Cardiac septum (tissue), 1 donor: ENCODE measurements at places on chromosomes 7 and 10. TPM values are rescaled to one million over a fixed set of nuclear protein-coding genes. Genes with fewer than 3 reads are reported as not detected.

DNA sequence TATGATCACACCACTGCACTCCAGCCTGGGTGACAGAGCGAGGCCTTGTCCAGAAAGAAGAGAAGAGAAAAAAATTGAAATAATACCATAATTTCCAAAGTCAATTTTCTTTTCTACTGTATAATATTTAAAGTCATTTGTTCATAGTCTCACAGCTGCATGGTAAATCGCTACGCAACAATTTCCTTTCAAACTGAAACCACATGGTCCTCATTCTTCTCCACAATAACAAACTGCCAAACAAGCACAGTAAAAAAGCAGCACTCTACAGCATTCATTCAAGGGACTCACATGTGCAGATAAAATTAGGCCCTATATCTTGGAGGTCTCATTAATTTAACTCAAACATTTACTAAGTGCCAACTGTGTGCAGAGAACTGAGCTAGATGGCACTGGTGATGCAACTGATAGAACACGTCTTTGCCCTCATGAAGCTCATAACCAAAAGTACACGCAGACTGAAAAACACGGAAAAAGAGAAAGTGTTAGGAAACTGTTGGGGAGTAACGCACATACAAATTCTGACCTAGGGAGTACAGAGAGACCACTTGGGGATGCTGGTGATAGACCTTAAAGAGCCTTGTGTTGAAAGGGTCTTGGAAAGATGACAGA lies 68.4 kb upstream of the SRRM3 start:
- DNase-seq = no peak

GRCh38 chr7:108815815-108816214 lies 246.1 kb downstream of the DNAJB9 start:
- DNase-seq = no peak

DNA sequence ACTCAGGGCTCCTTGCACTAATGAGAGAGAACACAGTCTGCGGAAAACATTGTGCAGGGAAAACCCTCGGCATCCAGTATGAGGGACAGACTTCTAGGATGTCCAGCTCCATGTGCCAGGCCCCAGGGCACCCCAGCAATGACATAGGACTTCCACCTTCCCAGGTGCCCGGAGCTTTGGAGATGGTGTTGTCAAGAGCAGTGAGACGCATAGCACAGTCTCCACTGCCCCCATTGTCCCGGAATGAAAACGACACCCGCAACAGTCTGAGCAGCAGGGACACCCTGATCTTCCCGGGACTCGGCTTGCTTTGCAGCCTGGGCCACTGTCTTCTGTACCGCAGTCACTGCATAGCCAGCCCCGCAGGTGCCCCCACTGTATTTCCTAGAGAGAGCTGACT lies 339.2 kb upstream of the ADARB2 start:
- no peak for DNase-seq

- no peak for DNase-seq
These were observed 99.7 kb downstream of the ELMO1 start for GRCh38 chr7:37348982-37349381.

Gene EFCAB10
- not detected for total RNA-seq

- no peak for DNase-seq
These were observed 406.5 kb downstream of the PLXNA4 start for GRCh38 chr7:132169730-132170129.

DNA sequence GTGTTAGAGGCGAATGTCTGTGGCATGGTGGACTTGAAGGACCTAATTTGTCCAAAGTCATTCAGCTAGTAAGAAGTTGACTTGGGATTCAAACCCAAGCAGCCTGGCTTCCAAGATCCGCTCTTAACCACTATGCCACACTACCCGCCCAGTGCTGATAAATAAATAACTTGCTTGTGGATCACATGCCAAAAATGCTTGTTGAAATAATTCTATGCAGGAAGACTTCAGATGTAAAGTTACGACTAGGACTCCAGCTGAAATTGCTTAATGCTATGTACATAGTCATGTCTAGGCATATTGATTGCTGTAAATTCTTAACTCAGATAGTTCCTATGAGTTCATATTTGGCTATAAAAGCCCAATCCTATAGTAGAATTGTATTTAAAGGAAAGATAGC lies 76.0 kb downstream of the PLXDC2 start:
- no peak for DNase-seq

GRCh38 chr7:29917641-29918040 lies 72.0 kb downstream of the SCRN1 start:
- no peak for DNase-seq

Gene NPSR1
- total RNA-seq = not detected

Gene UPK3B
- 0.38 TPM for total RNA-seq

DNA sequence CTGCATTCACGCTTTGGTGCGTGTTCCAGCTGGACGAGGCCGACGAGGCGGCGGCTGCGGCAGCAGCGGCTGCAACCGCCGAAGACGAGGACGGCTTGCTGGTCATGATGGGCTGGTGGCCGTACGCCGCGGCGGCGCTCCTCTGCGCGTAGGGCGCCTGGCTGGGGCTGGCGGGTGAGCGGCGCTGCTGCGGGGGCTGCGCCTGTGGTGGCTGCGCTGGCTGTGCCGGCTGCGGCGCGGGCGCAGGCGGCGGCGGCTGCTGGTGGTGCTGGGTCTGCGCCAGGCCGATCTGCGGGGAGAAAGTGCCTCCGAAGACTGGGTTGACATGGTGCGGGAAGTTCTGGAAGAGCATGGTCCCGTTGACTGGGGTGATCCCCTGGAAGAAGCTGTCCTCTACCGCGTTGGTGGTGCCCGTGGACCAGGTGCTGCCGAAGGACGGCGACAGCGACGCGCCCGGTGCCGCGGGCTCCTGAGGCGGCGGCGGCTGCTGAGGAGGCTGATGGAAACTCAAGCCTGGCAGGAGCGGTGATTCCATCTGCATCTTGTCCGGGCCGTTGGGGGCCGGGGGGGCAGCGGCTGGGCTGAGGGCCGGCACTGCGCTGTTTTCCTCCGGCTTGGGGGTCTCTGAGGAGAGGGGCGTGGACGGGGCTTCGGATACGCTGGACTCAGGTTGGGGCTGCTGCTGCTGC lies 51.1 kb downstream of the CPEB3 start:
- DNase-seq = peak; percentile 80

GRCh38 chr10:27525819-27526218 lies 21.7 kb downstream of the RAB18 start:
- DNase-seq = no peak

GRCh38 chr7:143012409-143012808 lies 14.5 kb downstream of the OR9A2 start:
- no peak for DNase-seq

GRCh38 chr7:122887198-122887597 lies 938 bp upstream of the CADPS2 start:
- DNase-seq = peak; percentile 77

DNA sequence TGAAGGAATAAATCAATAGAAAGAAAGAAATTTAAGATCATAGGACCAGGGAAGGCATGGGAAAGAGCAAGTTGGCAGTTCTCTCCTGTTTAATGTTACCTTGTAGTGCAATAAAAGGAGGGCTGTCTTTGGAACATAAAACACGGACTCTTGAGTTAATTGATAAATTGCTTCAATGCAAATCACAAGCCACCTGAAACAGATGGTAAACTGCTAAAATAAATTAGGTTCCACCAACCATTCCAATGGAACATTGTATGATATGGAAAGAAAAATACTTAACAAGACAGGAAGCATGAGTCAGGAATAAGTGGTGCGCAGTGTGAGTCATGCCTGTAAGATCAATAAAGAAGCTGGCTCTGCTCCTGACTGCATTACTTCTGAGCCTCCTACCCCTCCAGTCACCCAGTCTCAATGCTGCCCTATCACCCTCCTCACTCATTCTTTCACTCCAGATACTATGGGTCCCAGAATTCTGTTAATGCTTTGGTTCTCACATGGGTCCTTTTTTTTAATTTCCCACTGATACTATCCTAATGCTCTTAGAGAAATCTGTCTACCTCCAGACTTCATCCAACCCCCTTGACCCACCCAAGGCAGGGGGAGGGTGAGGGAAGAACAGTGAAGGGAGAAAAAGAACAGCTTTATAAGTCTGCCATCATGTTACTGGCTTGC lies 78.9 kb downstream of the LRRC17 start:
- no peak for DNase-seq

Gene SDK1
- total RNA-seq = 0.32 TPM

DNA sequence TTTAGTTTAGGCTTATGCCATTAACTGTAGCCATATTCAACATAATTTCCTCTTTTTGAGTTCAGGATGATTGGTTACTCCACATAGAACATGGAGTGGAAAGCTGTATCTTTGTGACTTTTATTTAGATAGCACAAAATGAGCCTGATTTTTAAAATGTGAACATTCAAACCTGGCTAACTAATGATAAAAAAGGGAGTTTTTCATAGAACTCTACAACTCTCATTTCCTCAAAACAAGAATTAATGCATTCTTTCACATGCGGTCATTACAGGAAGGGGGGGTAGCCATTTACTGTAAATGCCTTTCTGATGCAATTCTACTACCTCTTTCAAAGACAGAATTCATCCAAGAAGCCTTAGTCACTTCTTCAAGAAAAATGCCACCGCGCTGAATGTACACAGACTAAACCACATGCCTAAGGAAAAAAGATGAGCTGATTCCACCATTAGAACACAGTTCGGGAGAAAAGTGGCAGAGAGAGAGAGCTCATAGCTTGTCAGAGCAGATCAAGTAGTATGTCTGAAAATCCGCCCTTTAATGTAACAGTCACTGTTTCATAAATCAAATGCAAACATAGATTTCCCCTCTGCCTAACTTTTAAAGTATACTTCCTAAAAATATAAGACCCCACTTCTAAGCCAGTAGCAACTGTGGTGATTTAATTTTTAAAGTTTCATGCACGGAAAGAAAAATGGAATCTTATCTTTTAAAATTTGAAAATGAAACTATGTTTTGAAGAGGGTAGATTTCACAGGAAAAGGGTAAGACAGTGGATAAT lies 226.4 kb upstream of the KLF14 start:
- no peak for DNase-seq

Gene FAM221A
- 3.7 TPM for total RNA-seq

GRCh38 chr7:134589491-134589941 lies 40.6 kb downstream of the AKR1B15 start:
- no peak for DNase-seq
